Activated naive CD8-positive, alpha-beta T cell treated with anti-CD3 and anti-CD28 coated beads for 36 hours (primary cell): ENCODE measurements at places on chromosomes 12 and 14. TPM values are rescaled to one million over a fixed set of nuclear protein-coding genes. Genes with fewer than 3 reads are reported as not detected.

DNA sequence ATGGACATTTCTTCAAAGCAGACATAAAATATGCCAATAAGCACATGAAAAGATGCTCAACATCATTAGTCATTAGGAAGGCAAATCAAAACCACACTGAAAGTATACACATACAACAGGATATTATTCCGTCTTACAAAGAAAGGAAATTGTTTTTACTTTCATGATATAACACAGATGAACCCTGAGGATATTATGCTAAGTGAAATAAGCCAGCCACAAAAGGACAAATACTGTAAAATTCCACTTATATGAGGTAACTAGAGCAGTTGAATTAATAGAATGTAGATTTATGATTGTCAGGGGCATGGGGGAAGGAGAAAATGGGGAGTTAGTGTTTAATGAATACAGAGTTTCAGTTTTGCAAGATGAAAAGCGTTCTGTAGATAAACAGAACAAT is 4.2 kb downstream of the ACYP1 start:
- no peak for DNase-seq
- H3K36me3 ChIP-seq = peaks cover 43% of the 10 kb centered on the region
- H3K4me3 ChIP-seq = no peak overlapping the region

GRCh38 chr14:100900837-100901390 is 2.6 kb downstream of the RTL1 start:
- no peaks in the 10 kb centered on the region for H3K4me1 ChIP-seq
- H3K4me3 ChIP-seq = no peak overlapping the region
- H3K27me3 ChIP-seq = peaks cover 80% of the 10 kb centered on the region
- H3K36me3 ChIP-seq = no peaks in the 10 kb centered on the region

- peaks cover 16% of the 10 kb centered on the region for H3K36me3 ChIP-seq
- H3K27me3 ChIP-seq = no peaks in the 10 kb centered on the region
- no peak for DNase-seq
- H3K27ac ChIP-seq = no peak overlapping the region
- no peak overlapping the region for H3K4me3 ChIP-seq
These were observed 24.7 kb upstream of the NPFF start for GRCh38 chr12:53532021-53532420.

GRCh38 chr12:24109381-24110039 is 160.0 kb upstream of the SOX5 start:
- H3K4me3 ChIP-seq = no peak overlapping the region
- no peaks in the 10 kb centered on the region for H3K27me3 ChIP-seq
- no peaks in the 10 kb centered on the region for H3K36me3 ChIP-seq
- no peak overlapping the region for H3K27ac ChIP-seq
- no peaks in the 10 kb centered on the region for H3K4me1 ChIP-seq

DNA sequence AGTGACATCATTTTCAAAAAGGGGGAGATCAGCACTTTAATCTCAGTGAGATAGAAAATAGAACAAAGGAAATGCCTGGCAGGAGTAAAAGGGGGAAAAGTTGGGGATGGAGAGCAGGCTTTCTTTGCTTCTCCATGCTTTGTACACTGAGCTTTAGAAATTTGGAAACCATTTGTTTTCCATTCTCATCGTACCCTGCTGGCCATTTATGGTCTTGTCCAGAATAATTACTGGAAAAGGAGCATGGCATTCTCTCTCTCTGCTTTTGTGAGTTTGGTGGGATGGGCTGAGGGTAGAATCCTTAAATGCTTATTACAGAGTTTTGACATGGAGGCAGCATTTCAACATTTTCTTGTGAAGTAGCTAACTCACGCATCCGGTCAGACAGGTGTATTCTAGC is 104.4 kb upstream of the FLRT2 start:
- H3K27ac ChIP-seq = no peak overlapping the region
- no peak for DNase-seq
- H3K27me3 ChIP-seq = no peaks in the 10 kb centered on the region
- no peak overlapping the region for H3K4me3 ChIP-seq
- H3K4me1 ChIP-seq = no peaks in the 10 kb centered on the region

PLEK2 gene
- total RNA-seq = 4.2 TPM
